Endodermal cell (in vitro differentiated cells): ENCODE measurements at places on chromosomes 7 and 10. TPM values are rescaled to one million over a fixed set of nuclear protein-coding genes. Genes with fewer than 3 reads are reported as not detected.

- DNase-seq, result no peak
These were observed 78.8 kb upstream of the FAM180A start for GRCh38 chr7:135827391-135827790.

DNA sequence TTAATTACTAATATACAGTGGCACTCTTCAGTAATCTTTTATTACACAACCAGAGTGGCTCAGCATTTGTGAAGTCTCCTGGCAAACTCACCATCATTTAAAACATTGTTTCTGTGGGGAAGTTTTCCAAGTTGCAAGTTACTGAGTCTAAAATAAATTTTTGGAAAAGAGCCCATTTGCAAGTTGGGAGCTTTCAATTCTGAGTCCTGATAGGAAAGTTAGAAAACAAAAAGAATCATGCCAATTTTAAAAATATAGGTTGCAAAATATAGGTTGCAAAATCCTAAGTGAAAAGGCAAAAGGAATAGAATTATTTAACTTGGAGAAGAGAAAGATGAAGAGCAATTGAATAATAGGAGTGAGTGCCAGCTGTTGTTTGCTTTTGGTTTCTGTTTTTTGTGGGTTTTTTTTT lies 378.8 kb upstream of the C7orf33 start:
- DNase-seq, result no peak

DNA sequence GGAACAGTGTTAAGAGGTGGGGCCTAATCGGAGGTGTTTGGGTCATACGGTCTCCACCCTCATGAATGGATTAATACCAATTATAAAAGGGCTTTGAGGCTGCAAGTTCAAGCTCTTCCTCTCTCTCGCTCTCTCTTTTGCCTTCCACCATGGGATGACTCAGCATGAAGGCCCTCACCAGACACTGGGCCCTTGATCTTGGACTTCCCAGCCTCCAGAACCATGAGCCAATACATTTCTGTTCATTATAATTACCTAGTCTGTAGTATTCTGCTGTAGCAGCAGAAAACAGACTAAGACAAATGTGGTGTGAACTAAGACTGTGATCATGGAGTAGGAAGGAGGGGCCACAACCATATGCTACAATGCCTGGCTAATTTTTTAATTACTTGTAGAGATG lies 7.7 kb downstream of the AIFM2 start:
- no peak for DNase-seq

GRCh38 chr10:110495731-110496552 lies 1.8 kb upstream of the DUSP5 start:
- DNase-seq, result peak; percentile 78

DNA sequence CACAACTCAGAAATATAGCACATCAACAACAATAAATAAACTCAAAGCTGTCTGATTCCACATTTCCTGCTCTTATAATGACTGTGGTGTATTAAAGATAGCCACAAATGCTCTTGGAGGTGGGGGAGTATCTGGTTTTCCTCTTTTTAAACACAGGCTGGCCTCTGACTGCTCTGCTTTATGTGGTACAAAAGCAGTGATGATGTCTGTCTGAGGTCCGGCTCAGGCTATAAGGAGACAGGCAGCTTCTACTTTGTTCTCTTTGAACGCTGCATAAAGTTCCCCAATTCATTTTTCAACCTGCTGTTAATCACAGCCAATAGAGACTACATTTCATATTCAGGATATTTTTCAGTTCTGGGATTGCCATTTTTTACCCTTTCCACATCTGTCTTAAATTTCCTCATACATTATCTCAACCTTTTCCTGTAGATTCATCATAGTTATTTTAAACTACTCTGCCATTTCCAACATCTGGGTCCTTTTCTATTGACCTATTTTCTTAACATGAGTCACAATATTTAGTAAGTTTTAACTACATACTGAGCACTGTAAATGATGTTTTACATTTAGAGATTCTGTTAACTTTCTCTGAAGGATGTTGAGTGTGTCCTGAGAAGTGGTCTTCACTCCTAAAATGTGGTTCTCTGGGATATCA lies 64.9 kb downstream of the CRPPA start:
- no peak for DNase-seq

DNA sequence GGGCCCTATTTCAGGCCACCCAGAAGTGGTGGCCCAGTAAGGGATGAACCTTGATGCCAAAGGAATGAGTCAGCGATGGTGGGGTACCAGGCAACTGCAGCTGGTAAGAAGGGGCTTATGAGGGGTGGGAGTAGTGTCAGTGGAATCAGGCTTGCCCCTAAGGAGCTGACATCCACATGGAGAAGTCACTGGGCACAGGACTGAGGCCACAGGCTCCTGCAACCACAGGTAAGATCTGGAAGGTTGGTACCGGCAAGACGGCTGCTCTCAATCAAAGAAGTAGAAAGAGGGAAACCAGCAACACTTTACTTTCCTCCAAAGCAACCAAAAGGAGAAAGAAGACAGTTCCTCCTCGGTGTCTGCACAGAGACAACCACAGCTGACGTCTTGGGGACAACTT lies 2.5 kb downstream of the GCK start:
- no peak for DNase-seq

GRCh38 chr7:2967253-2967652 lies 76.4 kb downstream of the CARD11 start:
- no peak for DNase-seq

DNA sequence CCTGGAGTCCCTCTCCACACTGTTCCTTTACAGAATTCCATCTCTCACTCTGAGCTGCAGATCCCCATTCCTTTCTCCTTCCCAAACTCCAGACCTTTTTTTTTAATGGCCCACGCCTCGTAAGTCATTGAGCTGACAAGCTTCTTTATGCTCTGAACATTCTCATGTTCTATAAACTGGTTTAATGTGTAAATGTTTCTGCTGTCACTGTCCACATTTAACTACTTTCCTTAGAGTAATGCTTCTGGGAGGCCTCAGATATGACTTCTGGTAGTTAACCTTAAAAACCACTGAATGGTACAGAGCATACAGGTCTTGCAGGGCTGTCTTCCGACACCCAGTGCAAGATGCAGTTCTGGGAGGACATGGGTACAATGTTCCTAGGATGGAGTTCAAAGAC lies 71.1 kb upstream of the CAMK2B start:
- no peak for DNase-seq

DNA sequence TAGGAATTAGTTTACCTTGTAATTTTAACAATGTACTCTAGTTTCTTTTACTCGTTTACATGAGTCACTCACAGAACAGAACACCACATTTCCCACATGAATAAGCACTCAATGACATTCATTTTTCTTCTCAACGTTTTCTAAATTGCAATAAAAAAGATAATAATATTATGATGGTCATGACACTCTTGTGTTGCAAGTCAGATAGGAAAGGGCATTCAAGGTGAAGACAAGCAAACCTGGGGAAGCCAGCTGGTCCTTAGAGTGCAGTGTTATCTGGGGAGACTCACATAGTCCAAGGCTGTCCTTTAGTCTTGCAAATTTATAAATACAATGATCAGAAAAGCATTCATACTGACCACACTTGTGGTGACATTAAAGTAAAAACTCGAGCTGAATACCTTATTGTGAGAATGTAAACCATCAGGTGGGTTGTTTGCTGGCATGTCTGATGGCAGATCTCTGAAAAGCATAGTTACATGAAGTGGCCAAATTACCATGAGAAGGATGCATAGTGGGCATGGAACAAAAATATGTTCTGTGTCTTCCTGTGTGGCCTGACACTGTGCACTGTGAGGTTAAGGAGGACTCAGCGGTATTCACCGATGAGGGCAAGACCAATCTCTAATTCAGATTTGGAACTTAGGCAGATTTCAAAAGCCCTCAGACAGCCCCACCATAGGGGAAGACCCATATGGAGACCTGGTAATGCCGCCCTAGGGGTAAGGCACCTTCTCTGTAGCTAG lies 158.9 kb upstream of the ASAH2 start:
- DNase-seq, result no peak

DNA sequence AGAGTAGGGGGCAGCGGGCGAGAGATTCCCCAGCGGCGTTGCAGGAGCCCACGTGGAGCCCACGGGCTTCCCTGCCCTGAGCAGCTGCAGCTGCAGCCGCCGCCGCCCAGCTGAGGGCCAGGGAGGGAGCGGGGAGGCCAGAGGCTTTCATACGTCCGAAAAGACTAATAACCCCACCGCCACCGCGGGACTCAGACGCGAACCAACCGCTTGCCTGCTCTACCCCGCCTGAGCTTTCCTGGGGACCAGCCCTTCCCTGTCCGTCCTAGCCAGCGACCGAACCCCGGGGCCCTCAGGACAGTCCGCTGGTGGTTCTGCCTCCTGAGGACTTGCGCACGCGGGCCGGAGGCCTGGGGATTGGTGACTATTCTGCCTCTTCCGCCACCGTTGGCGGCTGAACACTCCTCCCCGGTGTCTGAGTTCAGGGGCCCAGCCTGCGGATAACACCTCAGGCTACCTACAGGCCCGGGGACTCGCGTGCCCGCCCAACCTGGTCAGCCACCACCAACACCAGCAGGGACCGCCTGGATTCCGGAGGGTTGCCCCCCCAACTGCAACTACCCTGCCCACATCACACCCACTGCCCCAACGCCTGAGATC lies 18.4 kb downstream of the IFT22 start:
- DNase-seq, result peak; percentile 84

- no peak for DNase-seq
These were observed 438.8 kb downstream of the HTR7 start for GRCh38 chr10:90418869-90419652.

DNA sequence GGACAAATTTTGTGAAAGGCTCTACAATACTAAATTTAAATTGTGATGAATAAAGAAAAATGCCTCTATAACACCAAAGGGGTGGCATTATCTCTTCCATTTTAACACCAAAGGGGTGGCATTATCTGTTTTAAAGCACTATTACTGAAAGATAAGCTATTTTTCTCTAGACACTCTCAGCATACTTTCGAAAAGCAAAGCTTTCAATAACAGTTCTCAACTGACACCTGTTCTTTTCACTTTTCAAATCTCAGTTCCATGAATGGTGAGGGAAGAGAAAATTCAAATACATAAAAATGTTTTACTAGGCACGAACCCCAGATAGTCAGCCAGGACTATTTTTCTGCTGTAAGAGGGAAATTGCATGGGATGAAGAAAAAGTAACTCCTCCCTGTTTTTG lies 103.8 kb downstream of the CPEB3 start:
- DNase-seq, result no peak

GRCh38 chr7:157479326-157479725 lies 142.5 kb downstream of the DNAJB6 start:
- peak; percentile 22 for DNase-seq

GRCh38 chr7:118346748-118347147 lies 122.2 kb downstream of the ANKRD7 start:
- DNase-seq, result no peak

DNA sequence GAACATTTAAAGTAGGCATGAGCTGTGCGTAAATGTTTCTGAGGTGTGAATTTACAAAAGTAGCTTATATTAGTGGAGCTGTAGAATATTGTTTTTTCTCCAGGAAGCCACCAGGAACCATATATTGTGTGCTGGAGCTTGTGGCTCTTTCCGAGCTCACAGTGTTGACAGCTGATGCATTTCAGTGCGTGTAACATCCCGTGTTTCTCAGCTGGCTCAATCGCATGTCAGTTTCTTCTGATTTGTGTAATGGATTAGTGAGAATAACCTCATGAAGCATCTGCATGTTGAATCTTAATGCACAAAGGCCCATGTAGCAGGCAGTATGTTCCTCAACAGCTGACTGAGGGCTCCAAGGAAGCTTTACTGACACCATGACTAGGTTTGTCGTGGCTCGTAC lies 39.4 kb downstream of the VKORC1L1 start:
- DNase-seq, result no peak

GRCh38 chr7:82542665-82543064 lies 99.1 kb upstream of the CACNA2D1 start:
- DNase-seq, result no peak

GRCh38 chr7:134946260-134946659 lies 40.0 kb upstream of the AGBL3 start:
- DNase-seq, result no peak

DNA sequence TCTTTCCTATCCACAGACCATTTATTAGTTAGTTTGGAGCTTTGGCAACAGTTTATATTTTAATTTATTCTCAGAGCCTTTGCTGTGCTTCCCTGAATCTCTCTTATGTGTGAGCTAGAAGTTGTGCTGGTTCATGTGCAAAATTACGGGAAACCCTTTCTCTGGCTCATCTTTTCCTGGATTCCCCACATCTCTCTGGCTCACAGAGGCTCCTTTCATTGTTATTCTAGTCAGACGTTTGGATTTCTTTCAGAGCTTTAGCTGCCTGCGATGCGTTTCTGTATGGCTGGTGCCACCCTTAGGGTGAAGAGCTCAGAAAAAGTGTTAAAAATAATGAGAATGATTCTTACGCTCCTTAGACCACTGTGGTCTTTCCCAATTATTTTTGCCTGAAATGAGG lies 53.3 kb downstream of the TPST1 start:
- no peak for DNase-seq

GRCh38 chr10:122138831-122139625 lies 132.1 kb upstream of the BTBD16 start:
- DNase-seq, result no peak

DNA sequence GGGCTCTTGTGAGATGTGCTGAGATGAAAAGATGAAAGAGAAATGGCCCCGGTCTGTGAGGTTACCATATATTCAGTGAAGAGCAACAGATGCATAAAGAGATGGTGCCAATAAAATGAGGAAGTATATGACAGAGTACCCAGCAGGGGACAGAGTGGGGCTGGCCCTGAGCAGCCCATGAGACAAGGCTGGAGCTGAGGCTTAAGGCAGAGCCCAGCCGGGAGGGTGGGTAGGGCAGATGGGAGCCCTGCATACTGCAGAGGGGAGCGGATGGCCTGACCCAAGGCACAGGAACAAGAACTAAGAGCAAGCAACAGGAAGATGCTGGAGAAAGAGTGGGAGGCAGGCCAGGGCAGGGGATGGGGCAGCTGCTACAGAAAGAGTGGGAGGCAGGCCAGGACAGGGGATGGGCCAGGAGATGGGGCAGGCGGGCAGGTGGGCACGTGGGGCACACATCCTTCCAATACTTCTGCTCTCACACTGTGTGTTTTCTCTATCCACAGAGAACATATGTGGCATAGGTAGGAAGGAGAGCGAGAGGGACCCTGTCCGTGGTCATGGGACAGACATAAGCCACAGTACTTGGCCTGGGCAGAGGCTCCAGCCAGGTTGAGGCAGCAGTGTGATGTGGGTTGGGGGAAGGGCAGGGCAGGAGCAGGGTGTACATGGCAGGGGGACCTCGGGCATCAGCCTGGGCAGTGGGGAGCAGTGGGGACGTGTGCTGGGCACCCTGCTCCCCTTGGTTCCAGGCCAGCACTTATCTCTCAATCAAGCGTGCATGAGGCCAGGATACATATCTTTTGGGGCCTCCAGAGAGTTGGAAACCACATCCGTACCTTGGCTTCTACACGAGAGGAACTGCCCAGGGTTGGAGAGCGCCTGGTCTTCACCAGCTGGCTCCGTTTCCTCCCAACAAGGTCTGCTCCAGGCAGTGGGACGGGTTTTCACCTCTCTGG lies 91.6 kb upstream of the IKZF1 start:
- peak; percentile 32 for DNase-seq

Gene CYP2C19
- not detected in 3 replicates for total RNA-seq

Gene LIPM
- total RNA-seq, result not detected in 2 replicates

Gene FGFBP3
- 18.4 and 19.0 TPM in 2 replicates for total RNA-seq

Gene KCNMA1
- 1.2 and 1.3 TPM in 2 replicates for total RNA-seq

Gene ITIH2
- total RNA-seq, result not detected in 3 replicates

Gene ZNF722
- not detected in 2 replicates for total RNA-seq

Gene LRRC4
- 1.2 and 1.5 TPM in 2 replicates for total RNA-seq

Gene CYP2C9
- 0.23 TPM in 1 of 2 replicates, not detected in the other for total RNA-seq

Gene ANLN
- total RNA-seq, result 67.0 to 140 TPM (median 138 TPM) in 3 replicates

Gene TAS2R4
- total RNA-seq, result 1.3 and 2.3 TPM in 2 replicates

Gene ACTR1A
- 85.0 to 127 TPM (median 114 TPM) in 3 replicates for total RNA-seq
